ENCODE measurements at places on chromosomes 4 and X. TPM values are rescaled to one million over a fixed set of nuclear protein-coding genes. Genes with fewer than 3 reads are reported as not detected.

DNA sequence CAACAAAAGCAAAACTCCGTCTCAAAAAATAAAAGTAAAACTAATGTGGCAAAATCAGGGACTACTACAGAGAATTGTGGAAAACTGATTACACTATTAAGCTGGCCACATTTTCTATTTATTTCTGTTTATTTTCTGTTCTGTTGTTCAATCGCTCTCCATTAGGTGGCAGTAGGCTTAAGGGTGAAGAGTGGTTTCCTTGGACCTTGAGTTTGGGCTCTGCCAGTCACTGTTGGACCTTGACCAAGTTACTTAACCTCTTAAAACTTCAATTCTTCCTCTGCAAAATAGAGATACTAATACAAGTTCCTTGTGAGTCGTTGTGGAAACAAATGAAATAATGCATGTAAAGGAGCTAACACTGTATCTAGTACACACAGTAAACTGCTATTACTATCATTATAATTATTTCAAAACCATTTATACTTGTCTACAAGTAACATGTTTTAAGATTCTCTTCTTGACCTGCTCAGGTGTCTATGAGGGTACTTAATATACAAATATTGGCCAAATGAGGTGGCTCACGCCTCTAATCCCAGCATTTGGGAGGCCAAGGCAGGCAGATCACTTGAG, 15.2 kb downstream of the HSD17B11 start:
- DNase-seq, result no peak

GRCh38 chr4:93761286-93761685, 67.3 kb upstream of the ATOH1 start:
- DNase-seq, result no peak

GRCh38 chr4:113976741-113977525, 2.5 kb downstream of the ARSJ start:
- DNase-seq, result no peak

Gene DAPP1
- not detected for total RNA-seq

DNA sequence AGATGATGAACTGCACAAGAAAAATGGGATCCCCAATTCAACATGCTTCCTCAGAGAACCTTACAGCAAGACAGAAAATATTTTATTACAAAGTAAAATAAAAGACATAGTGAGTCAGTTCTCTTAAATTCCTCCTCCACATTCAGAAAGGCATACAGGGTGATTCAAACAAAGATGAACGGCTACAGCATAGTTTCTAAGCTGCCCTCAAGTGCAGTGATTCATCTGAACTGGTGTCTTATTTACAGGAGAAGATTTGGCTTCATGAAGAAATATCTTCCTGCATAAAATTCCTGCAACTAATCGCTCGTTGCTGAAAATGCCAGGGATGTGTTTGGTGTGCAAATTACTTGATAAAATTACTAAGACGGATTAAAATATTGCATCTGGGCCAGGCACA, 103.6 kb downstream of the PRKX start:
- no peak for DNase-seq

DNA sequence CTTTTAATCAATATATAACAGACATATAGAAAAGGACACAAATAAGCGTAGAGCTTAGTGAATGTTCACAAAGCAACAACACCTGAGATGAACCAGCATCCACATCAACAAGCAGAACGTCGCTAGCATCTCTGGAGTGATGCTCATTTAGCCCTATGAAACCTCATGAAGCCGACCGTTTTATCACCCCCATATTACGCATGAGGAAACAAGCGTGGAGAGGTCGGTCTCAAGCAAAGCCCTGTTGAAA, 524 bp upstream of the RPS3A start:
- DNase-seq, result no peak

DNA sequence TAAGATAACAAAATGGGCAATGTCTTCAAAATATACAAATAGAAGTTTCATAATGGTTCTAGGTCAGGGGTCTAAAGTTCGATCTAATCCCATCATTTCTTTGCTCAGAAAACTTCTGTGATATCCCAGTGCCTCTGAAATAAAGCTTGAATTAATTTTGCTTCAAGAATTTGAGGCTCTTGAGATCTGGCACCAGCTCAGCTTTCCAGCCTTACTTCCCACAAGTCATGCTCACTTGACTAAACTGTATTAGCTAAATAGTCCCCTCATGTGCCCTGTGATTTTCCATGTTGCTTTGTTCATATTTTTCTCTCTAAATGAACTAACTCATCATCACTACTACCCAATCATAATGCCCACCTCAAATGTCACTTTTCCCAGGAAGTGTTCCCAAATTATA, 50.8 kb upstream of the MBNL3 start:
- DNase-seq, result no peak

DNA sequence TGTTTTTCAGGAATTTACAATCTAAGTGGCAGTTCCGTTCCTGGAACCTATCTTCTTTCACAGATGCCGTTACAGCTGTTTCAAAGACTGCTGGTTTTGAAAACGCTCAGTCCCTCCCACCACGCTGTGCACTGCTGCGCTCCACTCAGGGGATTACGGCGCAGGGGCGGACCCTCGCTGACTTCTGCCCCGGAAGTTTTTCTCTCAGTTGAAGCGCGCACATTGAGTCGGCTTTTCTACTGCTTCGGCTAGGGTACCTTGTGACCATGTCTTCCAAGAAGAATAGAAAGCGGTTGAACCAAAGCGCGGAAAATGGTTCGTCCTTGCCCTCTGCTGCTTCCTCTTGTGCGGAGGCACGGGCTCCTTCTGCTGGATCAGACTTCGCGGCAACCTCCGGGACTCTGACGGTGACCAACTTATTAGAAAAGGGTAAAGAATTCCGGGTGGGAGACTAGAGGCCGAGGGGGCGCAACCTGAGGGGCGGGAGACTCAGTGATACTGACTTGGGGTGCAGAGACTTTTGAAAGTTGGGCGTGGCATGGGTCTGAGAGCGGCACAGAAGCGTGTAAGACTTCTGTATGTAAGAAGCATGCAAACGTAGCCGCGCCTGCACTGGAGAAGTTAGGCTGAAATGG, 597 bp upstream of the NUDT6 start:
- no peak for DNase-seq

Measured in ascending aorta (tissue), 2 donors.